ENCODE measurements at places on chromosomes 6 and 20.

DNA sequence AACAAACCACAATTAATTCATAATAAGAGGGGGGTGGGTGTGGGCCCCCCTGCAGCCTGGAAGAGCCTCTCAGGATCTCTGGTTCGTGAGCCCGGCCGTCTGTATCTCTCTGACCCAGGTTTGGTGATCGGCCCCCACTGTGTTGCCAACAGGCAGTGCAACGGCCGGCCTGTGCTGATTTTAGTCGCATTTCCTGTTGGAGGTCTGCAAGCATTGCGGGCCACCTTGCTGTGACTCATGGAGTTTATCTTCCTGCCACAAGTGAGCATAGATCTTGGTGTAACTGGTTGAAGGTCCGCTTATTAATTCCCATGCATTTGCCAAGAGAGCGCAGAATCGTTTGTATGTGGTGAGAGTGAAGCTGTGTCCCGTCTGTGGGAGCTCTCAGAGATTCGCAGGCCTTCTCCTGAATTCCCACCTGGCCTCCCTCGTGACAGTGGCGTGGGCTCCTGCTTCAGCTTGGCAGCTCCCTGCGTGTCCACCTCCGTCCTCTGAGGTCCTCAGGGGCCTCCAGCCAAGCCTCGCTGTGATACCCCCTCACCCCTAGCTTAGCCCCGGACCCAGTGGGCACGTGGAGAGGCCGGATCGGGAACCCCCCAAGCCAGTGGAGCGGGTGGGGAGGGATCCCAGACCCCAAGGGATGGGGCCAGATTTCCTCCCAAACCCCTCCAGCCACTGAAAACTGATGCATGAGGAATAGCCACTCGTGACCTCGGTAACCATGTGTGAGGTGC is 269.8 kb downstream of the CDH4 start:
- no peak for DNase-seq

DNA sequence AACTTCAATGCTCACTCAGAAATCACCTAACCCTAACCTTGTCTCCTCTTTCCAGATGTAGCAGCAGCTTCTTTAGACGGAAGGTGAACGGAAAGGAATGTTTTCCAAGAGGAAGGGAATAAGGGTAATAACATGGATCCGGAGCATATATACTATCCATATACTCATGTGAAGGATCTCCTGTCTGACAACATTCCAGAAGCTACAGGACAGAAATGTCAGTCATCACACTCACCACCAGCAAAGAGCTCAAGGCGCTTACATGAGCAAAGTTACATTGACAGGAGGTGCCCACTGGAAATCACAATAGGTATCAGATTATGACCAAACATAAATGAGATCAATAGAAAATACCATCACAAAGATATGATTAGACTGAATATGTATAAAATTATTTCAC is 122.1 kb upstream of the CCDC28A start:
- no peak for DNase-seq

- peak; percentile 41 for DNase-seq
These were observed 8.2 kb upstream of the CEP250 start for GRCh38 chr20:35447082-35447789.

DNA sequence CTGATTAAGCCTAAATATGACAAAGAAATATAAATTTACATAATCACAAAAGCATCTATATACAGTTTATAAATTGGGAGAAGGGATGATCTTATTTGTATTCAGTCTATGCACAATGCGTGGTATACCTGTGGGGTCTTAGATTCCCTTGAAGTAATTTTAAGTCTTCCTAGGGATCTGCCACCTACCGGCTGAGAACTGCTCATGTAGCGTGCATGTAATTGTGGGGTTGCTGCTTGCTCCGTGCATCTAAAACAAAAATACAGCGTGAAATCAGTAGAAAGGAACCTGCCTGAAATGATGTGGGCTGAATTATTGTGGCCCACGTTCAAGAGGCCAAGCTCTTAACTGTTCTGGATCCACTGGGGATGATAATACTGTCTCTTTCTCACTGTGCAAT is 187.3 kb downstream of the MBOAT1 start:
- DNase-seq, result no peak

GRCh38 chr6:155349129-155349528 is 34.8 kb upstream of the TFB1M start:
- no peak for DNase-seq

GRCh38 chr6:35777356-35778102 is 1.1 kb downstream of the CLPSL2 start:
- DNase-seq, result no peak

DNA sequence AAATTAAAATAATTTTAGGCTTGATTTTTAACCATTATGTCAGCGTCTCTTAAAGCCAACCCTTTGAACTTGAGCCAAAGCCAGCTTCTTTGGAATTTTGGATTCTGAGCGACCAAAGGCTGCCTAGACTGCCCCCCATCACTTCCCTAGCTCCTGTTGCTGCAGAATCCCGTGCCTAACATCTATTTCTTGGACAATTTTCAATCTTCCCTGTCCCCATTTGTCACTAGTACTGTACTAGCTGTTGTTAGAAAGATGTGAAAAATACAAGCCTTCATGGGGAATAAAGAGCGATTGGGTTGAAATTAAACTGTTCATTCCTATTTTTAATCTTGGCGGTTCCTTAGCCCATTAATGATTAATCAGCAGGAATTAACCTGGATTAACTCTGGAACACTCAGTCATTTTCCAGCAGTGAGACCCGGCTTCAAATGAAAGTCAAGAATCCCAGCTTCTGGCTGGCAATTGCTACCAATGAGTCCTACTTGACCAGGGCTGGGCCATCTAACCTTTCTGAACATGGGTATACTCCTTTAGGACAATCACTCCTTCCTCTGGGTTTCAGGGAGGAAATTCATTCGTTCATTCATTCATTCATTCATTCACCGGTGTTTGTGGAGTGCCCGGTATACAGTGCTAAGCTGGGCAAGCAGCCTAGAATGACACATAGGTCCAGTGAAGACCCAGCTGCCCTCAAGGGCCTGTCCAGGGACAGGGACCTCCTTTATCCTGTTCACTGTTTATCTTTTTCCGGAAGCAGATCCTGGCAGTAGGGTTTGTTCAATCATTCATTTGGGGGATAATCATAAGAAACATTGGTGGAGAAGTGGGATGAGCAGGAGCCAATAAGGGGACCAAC is 1.4 kb upstream of the RRBP1 start:
- DNase-seq, result no peak

DNA sequence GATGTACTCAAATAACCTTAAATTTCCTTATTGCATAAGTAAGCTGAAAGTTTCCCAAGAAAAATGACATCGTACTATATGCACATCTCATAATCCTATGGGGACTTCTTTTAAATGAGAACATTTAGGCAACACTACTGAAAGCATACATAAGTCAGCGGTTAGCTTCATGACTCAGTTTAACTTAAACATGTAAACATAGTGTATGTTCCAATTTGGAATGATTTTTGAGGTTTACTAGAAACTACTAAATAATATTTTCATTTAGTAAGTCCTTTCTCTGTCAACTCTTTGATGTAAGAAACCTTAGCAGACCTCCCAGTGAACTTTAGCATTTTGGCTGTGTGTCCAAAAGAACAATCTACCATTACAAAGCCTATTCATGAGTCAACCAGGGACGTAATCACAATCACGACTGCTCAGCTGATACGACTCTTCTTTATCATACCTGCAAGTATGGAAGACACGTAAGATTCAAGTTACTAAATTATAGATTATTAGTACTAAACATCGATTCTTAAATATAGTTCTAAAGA is 19.3 kb downstream of the HIVEP2 start:
- no peak for DNase-seq

DNA sequence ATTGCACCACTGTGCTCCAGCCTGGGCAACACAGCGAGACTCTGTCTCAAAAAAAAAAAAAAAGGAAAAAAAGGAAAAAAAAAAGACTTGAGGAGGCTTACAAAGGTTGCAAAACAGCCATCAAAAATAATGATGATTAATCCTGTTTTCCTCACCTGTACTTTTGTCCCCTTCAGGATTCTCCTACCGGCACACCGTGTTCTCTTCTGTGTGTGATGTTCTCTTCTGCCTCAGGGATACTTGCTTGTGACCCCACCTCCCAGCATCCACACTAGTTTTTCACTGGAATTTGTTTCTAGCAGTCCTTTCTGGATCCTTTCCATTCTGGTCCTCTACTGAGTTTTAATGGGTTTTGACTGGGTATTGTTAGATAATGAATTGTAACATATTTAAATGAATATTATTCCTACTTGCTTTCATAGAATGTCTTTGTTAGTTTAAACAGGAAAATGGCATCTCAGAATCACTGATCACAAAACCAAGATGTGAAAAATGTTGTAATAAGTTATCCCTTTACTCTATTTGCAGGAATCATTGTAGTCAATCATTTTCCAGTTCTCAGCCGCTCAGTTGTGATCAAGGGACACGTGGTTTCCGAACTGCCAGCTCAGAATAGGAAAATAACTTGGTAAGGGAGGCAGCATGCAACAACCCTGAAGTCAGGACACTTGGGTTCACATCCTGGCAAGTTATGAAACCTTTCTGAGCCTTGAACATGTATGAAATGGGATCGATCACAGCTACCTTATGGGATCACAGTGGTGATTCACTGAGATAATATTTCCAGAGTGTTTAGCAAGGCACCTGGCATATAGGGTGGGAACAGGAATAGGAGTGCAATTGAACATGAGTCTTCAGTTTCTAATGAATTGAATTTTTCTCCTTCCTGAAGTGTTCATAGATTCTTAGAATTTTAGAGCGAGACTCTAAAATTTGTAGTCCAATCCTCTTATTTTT is 8.5 kb downstream of the C6orf89 start:
- DNase-seq, result no peak

GRCh38 chr6:85472744-85473143 is 22.9 kb downstream of the NT5E start:
- DNase-seq, result no peak

DNA sequence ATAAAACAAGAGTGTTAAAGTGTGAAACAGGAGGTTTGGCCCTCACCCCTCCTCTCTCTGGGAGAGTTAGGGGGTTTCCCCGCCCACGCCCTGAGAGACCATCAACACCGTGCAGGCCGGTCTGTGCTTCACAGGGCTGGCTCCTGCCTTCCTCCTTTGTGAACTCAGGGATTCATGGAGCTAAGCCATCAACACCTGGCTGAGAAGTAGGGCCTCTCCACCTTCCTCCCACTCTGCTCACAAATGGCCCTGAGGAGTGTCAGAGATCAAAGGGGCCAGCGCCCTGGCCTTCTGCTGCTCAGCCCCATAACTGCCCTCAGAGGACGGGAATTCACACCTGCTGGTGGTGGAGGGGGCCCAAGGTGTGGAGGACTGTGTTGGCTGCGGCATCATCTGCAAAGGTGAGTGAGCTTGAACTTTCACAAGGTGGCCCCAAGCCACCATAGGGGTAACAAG is 88.6 kb downstream of the PSMB1 start:
- no peak for DNase-seq

GRCh38 chr6:119077643-119078375 is 655 bp downstream of the FAM184A start:
- DNase-seq, result no peak

DNA sequence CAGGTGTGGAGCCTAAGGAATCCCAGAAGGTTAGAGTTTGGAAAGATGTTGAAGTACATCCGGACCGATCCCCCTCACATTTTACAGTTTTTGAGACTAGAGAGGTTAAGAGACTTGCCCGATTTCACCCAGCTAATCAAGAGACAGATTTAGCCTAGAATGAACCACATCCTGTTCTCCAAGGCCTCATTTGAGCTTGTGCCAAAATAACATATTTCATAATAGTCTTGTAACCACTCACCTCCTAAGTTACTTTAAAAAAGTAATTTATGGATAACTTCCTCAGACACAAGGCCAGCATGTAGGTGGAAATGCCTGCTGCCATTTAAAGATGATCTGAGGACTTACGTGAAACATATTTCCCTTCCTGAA is 39.8 kb upstream of the ARHGAP18 start:
- no peak for DNase-seq

DNA sequence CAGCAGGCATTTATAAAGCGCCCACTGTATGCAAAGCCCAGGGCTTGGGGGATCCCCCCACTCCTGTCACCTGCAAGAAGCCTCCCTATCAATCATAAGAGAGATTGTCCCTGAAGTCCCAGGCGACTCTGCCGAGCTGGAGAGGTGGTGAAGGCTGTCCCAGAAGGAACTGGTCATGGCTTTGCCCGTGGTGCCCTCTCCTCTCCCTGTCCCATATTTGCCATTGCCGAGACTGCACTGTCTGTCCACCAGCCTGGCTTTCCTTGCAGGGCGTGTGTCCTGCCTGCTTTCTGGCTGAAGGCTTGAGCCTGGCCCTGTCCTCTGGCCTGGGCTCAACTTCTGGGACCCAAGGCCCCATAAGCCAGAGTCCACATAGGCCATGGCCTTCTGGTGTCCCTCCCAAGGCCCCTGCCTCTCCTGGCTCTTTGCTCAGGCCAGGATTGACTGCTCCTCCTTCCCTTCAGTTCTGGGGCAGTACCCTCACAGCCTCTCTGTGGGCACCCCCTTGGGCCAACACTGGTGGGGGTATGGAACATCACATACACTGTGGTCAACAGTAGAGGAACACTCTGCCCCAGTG is 46.9 kb downstream of the CPXM1 start:
- no peak for DNase-seq

DNA sequence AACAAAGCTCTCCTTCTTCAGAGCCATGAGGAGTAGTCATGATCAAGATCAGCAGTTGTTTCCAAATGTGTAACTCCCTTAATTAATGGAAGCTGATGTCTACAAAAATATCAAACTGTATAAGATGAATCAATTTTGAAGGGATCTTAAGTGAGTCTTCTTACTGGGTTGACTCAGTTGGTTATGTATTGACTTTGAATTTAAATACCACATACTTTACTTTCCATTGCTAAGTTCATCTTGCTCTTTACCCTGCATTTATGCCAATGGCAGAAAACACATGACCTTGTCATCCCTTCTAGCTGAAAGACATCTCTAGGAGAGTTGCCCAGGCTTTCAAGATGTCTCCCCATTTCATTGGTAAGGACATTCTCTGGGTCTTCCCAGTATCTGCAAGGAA is 123.2 kb upstream of the STMND1 start:
- no peak for DNase-seq

DNA sequence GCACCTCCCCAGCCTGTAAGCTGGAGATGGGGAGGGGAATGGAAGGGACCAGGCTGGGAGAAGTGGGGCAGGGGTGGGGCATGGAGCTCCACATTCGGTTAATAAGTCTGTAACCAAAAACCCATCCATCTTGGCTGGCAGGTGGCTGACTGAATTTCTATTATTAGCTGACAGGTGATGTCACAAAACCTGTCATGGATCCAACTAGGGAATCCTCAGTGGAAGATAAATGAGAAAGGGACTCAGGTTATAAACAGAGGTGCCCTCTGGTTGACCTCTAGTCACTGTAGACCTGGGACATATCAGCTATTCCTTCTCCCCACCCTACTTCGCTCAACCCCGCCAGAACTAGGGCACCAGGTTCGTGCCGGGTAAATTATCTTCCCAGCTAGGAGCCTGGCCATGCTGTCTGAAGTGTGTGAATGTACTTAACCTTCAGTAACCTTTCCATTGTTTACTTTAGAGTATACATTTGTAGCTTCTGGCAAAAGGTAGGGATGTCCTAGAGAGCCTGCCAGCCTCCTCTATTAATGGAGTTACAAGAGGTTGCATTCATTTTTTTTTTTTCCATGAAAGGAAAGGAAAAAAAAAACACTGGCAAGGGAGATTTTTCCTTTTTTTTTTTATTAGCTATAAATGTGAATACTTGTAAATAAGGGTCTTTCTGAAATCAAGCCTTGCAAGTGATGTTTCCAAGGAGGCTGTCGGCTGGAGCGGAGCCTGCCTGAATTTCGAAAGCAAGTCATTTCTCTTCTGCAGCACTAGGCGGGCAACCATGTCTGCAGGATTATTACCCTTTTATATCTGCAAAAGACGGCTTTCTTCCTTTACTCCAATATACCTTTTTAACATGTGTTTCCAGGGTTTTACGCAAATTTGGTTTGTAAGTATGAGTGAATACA is 135.9 kb downstream of the TMEM242 start:
- DNase-seq, result peak; percentile 91

- DNase-seq, result no peak
These were observed 699.6 kb downstream of the EPHA7 start for GRCh38 chr6:92719773-92720172.

Data from LNCaP clone FGC (cell line).